ENCODE measurements at places on chromosomes 6 and 20.

- no peak for DNase-seq
Observed at GRCh38 chr6:33776186-33776585, 12.7 kb downstream of the LEMD2 start.

- DNase-seq = no peak
Observed at GRCh38 chr6:25913741-25914140, 16.8 kb downstream of the SLC17A2 start.

DNA sequence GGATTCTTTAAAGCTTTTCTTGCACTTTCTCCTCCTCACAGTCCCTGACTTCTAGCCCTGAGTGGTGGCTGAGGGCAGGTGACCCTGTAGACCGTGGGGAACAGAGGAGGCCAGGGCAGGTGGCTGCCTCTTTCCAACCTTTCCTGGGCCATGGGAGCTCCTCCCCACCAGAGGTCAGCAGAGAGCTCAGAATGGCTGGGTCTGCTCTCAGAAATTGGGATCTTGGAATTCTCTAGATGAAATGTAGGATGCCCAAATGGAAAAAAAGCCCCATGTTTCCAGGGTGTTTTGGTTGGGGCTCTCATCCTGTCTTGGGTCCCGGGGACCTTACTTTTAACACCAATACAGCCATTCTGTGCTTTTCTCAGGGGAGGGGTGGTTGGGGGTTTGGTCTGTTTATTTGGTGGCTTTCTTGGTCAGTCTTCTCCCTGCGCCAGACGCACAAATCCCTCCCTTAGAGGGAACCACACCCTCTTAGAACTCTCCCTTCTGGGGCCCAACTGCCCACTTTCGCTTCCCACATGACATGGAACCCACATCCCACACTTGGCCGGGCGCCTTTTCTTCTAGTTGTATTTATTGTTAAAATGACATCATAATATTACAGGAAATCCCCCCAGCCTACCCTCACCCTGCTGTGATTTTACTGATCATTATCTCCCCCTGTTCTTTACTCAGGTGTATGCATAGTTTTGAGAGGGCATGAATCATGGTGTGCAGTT is 17.9 kb downstream of the GNAS start:
- no peak for DNase-seq

DNA sequence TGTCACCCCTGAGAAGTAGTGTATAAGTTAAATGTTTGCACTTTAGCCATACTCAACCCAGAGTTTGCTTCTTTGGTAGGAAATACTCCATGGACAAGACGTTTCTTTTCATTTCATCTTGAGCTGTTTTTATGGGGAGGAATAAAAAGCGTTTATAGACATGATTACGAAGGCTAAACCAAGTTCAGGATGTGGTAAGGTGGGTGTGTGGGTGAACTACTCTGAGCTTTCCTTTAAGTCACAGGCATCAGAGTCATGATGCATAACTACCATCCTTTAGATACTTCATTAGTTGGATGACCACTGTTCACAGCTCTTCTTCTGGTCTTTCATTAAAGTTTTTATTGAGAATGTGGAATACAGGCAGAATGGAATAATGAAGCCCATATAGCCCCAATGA is 48.9 kb downstream of the EBF4 start:
- no peak for DNase-seq

DNA sequence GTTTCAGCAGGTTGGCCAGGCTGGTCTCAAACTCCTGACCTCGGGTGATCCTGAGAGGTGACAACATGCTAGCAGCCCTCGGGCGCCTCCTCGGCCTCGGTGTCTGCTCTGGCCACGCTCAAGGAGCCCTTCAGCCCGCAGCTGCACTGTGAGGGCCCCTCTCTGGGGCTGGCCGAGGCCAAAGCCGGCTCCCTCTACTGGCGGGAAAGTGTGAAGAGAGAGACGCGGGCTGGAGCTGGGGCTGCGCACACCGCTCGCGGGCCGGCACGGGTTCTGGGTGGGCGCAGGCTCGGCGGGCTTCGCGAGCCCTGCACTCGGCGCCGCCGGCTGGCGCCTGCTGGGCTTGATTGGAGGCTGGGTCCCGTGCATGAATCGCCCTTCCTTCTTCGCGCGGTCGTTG is 80.8 kb upstream of the RBM24 start:
- DNase-seq = no peak

DNA sequence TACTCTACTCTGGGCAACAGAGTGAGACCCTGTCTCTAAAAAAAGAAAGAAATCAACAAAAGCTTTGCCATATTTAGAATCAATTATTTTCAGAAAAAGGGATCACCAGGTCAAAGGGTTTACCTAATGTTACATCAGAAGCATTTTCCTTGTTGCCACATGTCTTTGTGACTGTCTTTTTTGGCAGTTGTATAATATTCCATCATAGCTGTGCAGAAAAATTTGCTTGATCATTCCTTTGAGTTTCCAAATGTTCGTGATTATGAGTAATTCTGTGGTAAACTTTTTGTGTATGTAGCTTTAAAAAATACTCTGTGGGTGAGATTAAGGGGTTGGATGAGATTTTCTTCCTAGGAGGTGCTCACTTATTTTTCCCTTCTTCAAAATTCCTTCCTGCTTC is 26.4 kb downstream of the PNPLA1 start:
- no peak for DNase-seq

DNA sequence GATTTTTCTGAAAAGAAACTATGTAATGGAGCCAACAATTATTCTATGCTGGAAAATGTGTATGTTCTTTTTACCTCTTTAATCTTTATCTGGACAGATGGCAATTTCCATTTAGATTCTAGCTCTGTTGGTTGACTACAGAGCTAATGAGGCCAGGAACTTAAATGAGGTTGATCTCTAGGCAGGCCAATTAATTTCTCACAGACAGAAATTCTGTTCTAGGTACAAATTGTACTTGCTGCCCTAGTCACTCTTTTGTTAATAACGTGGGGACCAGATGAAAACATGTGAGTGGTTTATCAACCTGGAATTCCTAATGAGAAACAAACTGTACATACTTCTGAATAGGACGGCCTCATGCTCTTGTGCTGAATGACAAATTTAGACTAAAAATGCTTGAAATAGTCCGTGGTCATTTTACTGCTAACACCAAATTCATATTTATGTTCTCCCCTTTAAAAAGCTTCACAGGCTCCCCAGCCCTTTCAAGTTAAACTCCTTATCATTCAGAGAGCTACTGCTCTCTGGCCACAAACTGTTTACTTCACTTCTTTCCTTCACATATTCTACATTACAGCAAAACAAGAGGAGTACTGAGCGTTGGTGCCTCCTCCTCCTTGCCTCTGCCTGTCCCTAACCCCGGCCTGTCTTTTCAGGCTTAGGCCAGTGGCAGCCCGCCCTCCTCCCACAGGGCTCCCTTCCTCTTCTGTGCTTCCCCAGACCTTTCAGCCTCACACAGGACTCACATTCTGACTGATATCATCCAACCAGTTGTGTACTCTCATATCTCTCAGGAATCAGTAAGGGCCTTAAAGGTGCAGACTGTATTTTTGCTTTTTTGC is 41.4 kb downstream of the DTNBP1 start:
- no peak for DNase-seq

DNA sequence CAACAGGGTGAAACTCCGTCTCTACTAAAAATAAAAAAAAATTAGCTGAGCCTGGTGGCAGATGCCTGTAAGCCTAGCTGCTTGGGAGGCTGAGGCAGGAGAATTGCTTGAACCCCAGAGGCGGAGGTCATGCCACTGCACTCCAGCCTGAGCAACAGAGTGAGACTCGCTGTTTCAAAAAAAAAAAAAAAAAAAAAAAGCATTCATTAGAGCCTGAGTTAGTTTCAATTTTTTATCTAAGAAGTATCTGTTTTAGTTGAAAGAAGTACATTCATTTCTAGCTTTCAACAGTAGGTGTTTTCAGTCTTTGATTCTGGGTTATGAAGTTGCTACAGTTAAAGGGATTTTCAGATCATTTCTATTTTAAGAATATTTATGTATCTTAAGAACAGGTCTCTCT is 42.2 kb downstream of the ZNF292 start:
- no peak for DNase-seq

DNA sequence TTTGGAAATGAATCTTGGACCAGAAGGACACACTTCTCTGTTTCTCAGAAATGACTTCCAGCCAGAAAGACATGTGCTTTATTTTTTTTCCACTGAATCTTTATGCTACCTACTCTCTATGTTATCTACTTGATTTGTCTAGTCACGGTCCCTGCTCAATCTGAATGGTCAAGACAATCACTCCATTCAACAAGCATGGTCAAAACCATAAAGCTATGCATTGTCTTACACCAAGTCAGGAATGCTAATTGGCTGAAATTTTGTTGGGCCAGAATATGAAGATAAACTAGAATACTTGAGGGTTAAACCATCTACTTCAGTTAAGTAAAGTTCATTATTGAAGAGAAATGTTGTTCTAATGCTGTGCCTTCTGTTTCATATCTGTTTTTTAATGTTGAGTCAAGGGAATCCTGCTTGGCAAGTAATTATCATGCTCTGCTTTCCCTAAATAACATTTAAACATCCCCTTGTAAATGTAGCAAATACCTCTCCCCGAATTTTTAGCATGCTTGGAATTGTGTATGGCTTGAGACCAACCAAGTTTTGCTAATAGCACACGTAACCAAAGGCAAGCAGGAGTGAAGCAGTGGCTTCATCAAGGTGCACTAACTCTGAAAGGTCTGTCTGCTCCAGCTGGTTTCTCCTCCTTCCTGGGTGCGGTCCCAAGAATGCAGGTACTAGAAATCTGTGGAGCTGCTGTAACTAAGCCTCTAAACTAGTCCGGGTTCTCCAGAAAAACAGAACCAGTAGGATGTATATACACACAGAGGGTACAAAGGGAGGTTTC is 190.3 kb upstream of the CDYL start:
- no peak for DNase-seq

DNA sequence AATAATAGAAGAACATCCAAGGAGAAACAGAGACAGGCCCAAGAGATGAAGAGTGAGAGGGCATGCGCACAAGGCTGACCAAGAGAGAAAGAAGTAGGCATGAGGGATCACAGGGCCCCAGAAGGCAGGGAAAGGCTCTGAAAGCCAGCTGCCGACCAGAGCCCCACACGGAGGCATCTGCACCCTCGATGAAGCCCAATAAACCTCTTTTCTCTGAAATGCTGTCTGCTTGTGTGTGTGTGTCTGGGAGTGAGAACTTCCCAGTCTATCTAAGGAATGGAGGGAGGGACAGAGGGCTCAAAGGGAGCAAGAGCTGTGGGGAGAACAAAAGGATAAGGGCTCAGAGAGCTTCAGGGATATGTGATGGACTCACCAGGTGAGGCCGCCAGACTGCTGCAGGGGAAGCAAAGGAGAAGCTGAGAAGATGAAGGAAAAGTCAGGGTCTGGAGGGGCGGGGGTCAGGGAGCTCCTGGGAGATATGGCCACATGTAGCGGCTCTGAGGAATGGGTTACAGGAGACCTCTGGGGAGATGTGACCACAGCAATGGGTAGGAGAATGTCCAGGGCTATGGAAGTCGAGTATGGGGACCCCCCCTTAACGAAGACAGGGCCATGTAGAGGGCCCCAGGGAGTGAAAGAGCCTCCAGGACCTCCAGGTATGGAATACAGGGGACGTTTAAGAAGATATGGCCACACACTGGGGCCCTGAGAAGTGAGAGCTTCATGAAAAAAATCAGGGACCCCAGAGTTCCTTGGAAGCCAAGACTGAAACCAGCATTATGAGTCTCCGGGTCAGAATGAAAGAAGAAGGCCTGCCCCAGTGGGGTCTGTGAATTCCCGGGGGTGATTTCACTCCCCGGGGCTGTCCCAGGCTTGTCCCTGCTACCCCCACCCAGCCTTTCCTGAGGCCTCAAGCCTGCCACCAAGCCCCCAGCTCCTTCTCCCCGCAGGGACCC is 981 bp upstream of the TNF start:
- no peak for DNase-seq

GRCh38 chr20:53597521-53598120 is 4.0 kb upstream of the ZNF217 start:
- no peak for DNase-seq

DNA sequence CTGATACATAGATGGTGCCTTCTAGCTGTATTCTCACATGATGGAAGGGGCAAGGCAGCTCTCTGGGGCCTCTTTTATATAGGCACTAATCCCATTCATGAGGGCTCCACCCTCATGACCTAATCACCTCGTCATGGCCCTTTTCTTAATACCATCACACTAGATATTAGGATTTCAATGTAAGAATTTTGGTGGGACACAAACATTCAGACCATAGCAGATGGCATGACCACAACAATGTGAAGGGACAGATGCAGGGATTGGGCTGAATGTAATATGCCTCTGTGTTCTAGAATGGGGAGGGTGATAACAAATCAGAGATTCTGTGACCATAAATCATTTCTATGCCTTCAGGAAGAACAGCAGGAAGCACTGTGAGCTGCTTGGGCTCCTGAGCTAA is 145.8 kb downstream of the LCA5 start:
- DNase-seq = no peak

GRCh38 chr6:90468080-90468479 is 118.8 kb downstream of the MAP3K7 start:
- no peak for DNase-seq

- DNase-seq = no peak
Observed at GRCh38 chr6:63936399-63936798, 300.8 kb downstream of the PHF3 start.

DNA sequence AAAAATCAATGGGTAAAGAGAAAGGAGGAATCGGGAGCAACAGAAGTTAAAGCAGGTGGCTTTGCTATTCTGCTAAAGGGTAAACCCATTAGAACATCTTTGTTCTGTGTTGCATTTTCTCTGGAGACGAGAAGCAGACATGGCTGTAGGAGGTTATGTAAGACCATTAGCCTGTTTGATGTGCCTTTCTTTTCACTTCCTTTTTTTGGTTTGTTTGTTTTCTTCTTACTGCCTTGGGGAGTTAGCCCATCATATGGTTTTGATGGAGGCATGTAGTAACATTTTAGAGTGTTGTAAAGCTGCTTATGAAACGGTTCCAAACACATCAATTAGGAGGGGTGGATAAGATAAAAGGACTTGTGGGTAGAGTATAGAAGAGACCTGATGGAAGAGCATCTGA is 131.0 kb downstream of the DOK5 start:
- no peak for DNase-seq

GRCh38 chr6:79787626-79788025 is 156.5 kb downstream of the SH3BGRL2 start:
- no peak for DNase-seq

DNA sequence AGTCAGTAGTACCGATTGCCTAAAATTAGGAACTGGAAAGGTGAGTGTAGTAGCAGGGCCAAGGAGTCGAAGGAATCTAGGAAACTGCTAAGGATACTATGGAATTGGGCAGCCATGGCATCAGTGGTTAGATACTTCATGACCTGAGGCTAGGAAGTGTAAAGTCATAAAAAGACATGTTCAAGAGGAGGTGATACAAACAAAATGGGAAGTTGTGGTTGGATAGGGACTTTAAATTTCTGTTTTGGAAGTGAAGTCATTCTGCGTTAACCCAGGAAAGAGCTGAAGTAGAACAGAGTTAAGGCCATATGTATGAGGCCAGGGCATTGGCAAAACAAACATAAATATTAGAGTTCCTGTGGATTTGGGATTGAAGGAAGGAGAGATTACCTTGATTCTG is 88.6 kb upstream of the TMEM181 start:
- DNase-seq = no peak
